ENCODE measurements at places on chromosomes 1 and 21. TPM values are rescaled to one million over a fixed set of nuclear protein-coding genes. Genes with fewer than 3 reads are reported as not detected.

Gene TPTE
- not detected for total RNA-seq

Gene PLPPR4
- 0.10 TPM for total RNA-seq

Gene PGLYRP3
- not detected for total RNA-seq

Gene FCRL6
- total RNA-seq, result 0.23 TPM

Gene VSIG8
- not detected for total RNA-seq

Gene SZRD1
- 42.1 TPM for total RNA-seq

Gene ST6GALNAC5
- total RNA-seq, result not detected

Gene LCE2D
- not detected for total RNA-seq

Gene ZSWIM5
- 0.33 TPM for total RNA-seq

Gene PPIAL4G
- total RNA-seq, result not detected

Gene NTRK1
- total RNA-seq, result not detected

Gene ITLN2
- not detected for total RNA-seq

DNA sequence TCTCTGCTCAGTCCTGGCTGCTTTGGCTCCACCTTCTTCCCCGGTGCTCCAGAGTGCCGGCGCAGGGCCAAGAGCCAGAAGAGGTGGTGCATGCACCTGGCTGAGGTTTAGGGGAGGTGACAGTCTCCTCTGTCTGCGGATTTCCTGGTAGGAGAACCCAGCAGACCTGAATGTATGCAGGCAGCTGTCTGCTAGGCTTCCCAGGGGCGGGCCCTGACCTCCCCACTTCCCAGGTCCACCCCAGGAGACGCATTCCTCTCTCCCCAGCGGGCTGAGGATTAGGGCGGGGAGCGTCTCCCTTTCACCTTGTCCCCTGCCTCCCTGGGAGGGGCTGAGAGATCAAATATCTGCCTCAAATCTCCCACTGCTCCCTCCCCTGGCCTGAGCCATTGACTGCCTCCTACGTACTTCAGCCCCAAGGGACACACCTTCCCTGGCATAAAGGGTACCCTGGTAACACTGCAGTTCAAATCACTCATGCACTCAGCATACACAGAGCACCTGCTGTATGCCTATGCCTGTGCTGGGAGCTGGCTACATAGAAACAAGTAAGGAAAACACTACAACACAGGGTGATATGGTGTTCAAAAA, 27.5 kb downstream of the DMBX1 start:
- no peak for DNase-seq

- no peak for DNase-seq
These were observed 448 bp downstream of the AURKAIP1 start for GRCh38 chr1:1374589-1374928.

GRCh38 chr1:239368436-239369109, 17.8 kb upstream of the CHRM3 start:
- no peak for DNase-seq

GRCh38 chr21:39377444-39378050, 28.7 kb upstream of the HMGN1 start:
- no peak for DNase-seq

GRCh38 chr1:61130338-61131000, 48.1 kb downstream of the NFIA start:
- DNase-seq, result no peak

GRCh38 chr1:221840511-221841243, 98.8 kb upstream of the DUSP10 start:
- no peak for DNase-seq

DNA sequence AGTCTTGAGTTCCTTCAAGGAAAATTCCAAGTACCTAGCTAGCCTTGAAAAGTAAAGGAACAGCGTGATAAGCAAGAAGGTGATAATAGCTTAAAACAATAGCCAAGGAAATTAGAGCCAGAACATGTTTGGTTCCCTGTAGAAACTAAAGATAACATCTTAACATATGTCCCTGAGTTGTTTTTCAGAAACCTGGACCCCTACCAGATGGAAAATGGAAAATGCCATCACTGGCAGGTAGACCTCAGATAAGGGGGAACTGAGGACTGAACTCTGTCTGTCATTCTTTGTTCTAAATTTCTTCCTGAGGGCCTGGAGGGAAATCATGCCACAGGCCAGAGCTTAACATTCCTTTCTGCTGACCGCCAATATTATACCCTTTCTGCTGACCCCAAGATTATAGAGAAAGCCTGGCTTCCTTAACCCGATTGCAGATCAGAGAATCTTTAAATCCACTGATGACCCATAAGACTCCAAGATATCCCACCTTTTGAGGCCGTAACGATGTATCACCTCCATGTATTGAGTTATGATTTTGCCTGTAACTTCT, 23.4 kb downstream of the CNIH3 start:
- no peak for DNase-seq

DNA sequence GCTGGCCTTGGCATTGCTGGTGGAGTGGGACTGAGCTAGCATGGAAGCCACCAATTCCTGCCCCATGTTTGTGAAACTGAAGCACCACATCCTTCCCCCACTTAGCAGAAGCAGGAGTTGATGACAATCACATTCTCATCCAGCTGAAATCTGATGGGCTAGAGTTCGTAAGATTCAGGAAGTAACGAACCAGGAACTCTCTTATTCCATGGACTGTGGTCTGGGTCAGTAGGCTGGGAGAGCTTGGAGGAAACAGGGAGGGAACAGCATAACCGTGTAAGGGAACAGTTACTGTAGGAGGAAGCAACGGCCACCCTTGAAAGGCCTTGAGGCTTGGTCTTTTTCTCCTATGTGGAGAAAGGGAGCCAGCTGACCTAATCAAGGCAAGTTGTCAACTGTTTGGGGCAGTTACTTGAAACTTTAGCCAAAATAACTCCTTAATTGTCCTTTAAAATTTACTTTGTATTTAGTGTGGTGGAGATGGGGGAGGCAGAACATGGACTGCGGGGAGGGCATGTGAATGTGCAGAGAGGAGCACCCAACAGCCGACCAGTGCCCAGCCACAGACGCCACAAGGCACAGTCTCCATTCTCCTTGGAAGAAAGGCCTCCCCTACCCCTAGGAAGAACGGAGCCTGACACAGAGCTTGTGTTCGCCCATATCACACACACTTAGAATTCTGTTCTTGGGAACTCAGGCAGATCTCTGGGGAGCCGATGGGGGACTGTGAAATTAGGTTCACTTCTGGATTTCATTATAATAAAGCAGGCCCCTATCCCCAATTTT, 2.0 kb upstream of the COQ8A start:
- no peak for DNase-seq

DNA sequence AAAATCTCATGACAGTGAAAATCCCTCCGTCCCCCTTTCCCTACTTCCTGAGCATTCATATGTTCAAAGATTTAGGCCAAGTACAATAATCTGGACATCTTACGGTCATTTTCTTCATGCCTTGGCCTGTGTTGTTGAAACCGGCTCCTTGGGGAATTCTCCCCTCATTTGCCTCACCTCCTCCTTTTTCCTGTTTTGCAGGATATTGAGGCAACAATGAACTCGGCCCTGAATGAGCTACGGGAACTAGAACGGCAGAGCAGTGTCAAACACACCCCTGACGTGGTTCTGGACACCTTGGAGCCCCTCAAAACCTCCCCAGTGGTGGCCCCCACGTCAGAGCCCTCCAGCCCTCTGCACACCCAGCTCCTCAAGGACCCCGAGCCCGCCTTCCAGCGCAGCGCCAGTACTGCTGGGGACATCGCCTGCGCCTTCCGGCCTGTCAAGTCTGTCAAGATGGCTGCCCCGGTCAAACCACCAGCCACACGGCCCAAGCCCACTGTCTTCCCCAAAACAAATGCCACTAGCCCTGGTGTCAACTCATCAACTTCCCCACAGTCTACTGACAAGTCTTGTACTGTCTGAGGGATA, 9.3 kb upstream of the IKBKE start:
- no peak for DNase-seq

DNA sequence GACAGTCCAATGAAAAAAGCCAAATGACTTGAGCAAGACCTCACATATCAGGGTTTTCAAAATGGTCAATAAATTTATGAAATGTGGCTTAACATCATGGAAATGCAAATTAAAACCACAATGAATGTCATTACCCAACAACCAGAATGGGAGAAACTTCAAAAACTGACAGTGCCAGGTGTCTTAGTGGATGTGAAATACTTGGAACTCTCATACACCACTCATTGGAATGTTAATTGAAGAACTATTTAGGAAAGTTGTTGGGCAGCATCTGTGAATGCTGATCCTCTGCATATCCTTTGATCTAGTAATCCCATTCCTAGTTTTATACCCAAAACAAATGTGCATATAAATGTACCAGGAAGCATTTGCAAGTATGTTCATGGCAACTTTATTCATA, 19.2 kb upstream of the BACH1 start:
- DNase-seq, result no peak

DNA sequence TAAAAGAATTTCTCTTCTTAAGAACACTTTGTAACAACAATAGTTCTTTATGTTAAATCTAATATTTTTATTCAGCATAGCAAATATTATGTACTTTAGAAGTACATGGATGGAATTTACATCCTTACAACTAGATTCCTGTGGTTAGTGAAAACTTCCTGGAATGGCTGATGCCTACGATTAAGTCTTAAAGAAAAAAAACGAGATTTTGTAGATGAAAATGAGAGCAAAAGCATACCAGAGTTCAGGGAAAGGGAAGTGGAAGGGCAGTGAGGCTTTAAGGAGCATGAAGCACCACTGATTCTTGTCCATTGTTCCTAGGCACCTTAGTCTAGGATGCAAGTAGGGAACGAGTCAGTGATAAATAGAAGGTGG, 26.7 kb downstream of the CFH start:
- DNase-seq, result no peak

DNA sequence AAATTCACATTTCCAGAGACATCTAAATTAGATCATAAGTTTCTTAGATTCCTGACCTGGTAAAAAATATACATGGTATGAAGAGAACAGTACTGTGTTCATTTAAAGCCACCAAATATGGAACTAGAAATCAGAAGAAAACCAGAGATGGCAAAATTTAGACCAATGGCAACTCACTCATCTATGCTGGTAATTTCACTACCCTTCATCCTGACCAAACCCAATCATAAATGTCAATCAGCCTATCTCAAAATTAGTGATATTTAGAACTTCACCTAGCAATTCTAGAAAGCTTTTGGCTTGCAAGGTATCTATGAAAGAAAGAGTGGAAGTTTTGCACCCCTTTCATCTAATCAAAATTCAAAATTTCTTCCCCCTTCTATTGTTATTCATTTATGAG, 107.7 kb downstream of the NIBAN1 start:
- no peak for DNase-seq

GRCh38 chr1:227926216-227926791, 21.4 kb downstream of the WNT9A start:
- no peak for DNase-seq

- no peak for DNase-seq
These were observed 66.1 kb upstream of the AKT3 start for GRCh38 chr1:243916160-243916559.

GRCh38 chr1:52139817-52140540, 1.9 kb upstream of the ZFYVE9 start:
- DNase-seq, result no peak

GRCh38 chr1:37629008-37629407, 5.7 kb downstream of the RSPO1 start:
- no peak for DNase-seq

- peak; percentile 79 for DNase-seq
These were observed 71.8 kb upstream of the ADAM30 start for GRCh38 chr1:119968068-119968492.

DNA sequence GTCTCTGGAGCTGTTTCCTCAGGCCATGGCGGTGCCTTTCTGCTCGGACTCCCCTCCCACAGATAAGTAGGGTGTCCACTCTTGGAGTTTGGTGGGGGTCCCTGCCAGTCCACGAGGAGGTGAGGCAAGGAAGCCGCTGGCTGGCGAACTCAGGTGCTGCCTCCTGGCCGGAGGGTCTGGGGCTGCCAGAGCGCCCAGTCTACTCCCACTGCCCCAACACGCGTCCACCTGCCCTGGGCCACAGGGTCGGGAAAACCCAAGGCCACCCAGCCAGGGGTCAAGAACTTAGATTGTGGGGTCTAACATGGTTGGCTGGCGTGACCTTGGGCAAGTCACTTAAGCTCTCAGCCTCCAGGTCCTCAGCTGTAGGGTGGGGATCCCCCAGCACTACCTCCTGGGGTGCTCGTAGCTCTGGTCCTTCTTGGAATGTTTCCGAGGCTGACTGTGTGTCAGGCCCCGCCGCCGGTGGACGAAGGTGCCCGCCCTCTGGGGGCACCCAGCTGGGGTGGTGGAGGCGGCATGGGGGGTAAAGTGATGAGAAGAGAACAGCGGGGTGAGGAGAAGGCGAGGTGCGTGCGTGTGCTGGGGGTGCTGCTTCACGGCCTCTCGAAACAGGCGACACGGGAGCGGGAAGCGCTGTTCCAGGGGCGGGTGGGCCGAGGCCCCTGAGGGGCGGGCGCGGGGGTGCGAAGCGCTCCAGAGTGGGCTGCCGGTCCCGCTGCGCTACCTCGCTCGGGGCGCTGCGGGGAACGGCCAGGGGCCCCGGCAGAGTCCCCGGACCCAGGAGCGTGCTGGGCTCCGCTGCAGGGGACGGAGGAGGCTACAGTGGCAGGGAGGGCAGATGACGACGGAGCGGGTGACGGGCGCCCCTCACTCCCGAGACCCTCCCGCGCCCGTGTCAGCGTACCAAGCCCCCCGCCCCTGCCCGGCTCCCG, 1.2 kb downstream of the SH2D5 start:
- peak; percentile 43 for DNase-seq

- DNase-seq, result no peak
These were observed 26.7 kb downstream of the SNX7 start for GRCh38 chr1:98688110-98688739.

DNA sequence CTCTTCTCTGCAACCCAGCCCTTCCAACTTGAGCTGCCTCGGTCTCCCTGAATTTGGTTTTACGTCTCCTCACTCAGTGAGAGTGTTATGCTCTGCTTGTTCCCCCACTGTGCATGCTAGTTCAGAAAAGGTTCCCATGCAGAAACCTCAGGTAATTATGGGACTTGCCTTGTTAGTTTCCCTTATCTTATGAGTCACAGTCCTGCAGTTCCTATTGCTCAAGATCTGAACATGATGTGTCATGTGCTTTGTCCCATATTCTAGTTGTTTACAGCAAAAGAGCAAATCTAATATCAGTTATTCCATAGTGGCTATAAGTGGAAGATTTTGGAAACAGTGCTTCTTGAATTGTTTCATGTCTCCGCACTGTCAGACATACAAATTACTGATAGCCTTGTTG, 74.4 kb downstream of the DUSP10 start:
- no peak for DNase-seq

DNA sequence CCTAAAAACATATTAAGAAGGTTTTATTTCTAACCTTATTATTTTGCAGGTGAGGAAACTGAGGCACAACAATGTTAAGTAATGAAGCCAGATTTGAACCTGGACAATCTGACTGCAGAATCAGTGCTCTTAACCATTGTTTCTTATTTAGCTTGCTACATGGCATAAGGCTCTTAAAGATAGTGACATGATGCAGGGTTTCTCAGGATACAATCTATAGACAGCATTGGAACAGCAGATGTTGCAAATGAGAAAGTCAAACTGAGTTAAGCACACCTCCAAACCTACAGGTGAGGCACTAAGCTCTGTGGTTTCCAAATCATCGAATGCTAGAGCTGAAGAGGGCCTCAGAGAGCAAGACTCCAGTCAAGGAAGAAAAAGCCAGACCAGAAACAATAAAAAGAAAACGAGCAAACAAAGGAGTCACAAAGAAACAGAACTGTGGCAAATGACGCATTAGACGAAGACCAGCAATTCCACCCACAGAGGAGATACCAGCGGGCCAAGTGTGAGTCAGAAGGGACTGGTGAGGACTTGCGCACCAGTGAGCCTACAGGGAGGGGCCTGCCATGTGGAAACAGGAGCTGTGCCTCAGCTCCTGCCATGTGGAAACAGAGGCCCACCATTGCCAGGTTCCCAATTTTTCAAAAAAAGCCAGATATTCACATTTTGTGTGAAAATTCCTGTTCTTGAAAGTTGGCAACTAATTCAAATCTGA, 14.4 kb downstream of the CD58 start:
- DNase-seq, result no peak

Data from left lobe of liver (tissue), 2 donors.